ENCODE measurements at places on chromosomes 2 and 18.

DNA sequence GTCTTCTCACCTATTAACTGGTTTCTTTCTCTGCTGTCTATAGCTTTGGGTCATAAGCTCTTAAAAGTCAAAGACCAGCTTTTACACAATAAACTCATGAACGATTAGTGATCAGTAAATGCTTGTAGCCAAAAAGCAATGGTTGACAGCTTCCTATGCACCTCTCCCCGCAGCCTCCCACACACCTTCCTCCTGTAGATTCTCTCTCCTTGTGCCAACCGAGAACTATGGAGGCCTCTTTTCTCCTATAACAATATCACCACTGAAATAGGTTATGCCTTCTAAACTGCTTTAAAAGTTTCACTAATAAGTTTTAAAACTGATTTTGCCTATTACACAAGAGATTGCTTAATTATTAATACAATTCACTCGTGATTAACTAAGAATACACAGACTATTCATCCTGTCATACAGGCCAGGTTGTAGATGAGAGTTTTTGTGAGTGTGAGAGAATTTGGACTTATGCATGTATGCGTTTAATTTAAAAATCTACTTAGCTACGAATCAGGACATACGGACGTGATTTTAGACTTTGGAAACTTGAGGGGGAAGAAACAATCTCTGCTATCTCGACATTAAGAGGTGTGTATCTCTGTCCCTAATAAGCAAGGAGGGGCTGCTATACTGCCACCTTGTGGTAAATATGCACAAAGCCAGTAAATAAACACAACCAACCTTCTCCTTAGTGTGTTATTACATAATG, 229.1 kb upstream of the RBBP8 start:
- no peak for DNase-seq

GRCh38 chr2:177165061-177165583, 47.5 kb upstream of the HNRNPA3 start:
- no peak for DNase-seq

DNA sequence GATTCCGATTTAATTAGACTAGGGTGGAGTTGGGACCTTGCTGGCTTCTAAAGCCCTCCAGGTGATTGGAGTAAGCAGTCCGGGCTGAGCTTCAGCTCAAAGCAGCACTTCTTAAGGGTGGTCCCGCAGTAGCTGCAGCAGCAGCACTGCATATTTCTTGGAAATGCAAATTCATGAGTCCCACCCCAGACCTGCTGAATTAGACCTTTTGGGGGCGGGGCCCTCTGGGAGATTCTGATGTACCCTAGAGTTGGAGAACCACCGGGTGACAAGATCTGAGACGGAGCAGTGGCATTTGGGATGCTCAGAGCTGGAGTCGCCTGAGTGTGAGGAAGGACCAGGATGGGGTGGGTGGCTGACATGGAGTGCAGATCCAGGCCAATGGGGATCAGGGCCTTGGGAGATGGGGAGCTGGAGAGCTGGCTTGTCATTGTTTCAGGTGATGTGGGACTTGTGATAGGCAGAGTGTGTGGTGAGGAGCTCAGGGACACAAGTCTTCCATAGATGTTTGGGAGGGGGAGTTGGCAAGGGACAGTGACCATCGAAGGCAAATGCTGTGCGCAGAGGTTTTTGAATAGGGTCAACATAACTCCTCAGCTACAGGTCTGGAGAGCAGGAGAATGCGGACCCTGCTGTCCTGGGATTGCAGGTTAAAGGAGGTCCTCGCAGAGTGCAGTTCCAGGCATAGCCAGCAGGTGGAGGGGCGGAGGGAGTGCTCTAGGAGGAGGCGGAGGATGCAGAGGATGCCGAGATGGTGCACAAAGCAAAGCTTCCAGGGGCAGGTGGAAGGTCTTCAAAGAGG, 130.9 kb upstream of the RAB12 start:
- peak; percentile 37 for DNase-seq

DNA sequence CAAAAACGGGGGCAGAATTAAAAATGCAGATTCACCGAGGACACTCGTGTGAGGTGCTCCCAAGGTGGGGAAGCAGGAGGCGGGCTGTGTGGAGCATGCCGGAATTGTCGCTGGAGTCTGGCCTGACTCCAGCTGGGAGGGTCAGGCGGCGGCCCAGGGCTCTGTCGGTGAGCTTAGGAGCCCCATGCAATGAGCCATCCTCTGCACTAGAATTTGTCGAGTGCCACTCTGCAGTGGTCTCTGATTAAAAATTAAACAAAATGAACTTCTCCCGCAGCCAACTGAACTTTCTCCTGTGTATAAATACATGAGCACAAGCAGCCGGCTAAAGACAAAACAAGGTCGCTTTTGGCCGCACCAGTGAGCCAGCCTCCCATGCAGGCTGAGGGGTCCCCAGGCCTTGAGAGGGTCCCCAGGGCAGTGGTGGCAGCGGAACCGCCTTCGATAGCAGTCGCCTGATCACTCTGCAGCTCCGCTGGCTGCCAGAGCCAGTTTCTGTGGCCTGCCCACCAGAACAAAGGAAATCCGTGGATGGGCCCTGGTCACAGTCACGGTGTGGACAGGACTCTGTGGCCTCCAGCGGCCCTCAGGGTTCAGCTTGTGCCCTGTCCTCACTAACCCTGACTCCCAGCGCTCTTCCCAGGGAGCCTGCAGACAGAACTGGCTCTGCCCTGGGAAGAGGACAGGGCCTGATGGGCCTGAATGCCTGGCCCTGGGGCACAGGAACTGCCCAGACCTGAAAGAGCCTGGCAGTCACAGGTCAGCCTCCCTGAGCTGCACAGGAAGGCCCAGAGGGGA, 201.3 kb downstream of the EIPR1 start:
- DNase-seq, result no peak
